ENCODE measurements at places on chromosomes 3 and 15. TPM values are rescaled to one million over a fixed set of nuclear protein-coding genes. Genes with fewer than 3 reads are reported as not detected.

GRCh38 chr15:67085818-67086636, 20.6 kb downstream of the SMAD3 start:
- DNase-seq, result no peak

DNA sequence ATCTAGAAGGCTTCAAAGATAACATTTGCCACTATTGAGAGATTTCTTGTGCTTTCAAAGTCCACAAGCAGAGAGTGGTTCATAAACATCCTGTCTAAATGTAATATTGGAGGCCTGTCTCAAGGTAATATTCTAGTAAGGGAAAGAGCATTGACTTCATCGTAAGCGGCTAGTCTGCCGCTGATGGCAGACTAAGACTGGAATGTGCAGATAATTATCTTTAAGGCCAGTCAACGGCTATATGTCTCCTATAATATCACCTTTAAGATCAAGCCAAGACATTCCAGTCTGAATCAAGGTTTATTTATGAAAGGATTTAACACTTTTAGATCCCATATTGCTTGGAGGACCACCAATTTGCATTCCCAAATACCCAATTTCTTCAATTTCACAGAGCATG, 424.2 kb upstream of the WNT5A start:
- DNase-seq, result no peak

GRCh38 chr3:135922903-135923250, 42.7 kb upstream of the PPP2R3A start:
- DNase-seq, result no peak

DNA sequence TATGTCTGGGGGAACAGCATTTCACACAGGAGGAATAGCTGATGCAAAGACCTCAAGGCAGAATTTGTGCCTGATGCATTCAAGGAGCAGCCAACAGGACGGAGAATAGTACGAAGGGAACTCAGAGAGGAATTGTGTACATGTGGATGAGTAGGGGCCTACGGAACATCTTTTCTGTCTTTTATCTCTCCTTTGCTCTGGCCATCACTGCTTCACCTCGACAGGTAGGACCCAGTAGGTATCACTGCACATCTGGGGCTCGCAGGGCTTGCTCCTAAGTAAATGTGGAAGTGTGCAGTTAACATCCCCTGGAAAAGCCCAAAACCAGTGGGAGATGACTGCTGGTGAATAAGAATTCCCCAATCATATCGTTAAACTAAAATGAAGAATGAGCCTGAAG, 56.4 kb upstream of the POU1F1 start:
- DNase-seq, result no peak

DNA sequence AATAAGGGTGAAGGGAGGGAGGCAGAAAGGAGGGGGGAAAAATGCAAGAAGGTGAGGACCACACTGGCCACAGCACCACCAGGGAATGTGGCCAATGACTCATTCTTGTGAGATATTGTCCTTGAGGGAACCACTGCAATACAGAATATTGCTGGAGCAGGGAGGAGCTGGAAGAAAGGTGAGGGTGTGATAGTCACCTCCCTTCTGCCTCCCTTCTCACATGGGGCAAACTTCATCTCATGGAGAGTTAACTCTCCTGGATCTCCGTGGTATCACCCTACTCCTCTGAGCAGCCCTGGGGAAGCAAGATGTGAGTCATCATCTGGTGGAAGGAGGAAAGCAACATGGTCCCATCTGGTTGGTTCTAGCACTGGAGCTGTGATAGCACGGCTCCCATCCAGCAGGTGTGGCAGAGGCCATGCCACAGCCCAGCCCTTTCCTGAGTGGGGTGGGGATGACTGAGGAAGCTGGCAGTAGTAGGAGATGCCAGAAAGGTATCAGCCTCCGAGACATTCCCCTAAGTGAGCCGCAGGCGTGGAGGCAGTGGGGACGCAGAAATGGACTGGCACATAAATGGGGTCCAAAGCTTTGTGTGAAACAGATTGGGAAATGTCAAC, 115.9 kb upstream of the LPP start:
- DNase-seq, result peak; percentile 48

DNA sequence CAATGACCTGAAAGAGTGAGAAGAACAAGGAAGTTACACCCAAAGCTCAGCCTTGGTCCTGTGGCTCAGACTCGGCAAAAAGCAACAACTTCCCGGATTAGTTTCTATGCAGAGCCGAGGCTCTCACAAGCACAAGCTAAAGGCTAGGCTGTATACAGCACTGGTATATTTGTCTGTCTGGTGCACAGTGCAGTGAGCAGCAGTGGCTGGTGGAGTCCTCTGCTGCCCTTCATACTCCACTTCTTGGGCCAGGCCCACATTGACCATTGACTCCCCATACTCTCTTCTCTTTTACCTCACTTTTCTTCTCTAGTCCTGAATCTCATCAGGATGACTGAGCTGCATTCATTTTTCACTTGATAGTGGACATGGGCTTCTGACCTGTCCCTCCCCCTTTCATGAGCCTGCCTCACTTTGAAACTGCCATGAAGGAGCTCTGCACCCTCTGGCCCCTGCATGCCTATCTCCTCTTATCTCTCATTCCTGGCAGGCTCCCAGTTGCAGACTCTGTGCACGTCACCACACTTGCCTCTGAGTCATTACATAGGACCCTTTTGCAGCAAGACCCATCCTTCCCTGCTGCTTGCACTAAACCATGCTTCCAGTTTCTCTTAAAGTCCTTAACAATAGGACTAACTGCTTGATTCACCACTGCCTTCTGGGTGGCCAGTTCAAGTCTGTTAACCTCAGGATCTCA, 379.3 kb downstream of the NTRK3 start:
- no peak for DNase-seq

DNA sequence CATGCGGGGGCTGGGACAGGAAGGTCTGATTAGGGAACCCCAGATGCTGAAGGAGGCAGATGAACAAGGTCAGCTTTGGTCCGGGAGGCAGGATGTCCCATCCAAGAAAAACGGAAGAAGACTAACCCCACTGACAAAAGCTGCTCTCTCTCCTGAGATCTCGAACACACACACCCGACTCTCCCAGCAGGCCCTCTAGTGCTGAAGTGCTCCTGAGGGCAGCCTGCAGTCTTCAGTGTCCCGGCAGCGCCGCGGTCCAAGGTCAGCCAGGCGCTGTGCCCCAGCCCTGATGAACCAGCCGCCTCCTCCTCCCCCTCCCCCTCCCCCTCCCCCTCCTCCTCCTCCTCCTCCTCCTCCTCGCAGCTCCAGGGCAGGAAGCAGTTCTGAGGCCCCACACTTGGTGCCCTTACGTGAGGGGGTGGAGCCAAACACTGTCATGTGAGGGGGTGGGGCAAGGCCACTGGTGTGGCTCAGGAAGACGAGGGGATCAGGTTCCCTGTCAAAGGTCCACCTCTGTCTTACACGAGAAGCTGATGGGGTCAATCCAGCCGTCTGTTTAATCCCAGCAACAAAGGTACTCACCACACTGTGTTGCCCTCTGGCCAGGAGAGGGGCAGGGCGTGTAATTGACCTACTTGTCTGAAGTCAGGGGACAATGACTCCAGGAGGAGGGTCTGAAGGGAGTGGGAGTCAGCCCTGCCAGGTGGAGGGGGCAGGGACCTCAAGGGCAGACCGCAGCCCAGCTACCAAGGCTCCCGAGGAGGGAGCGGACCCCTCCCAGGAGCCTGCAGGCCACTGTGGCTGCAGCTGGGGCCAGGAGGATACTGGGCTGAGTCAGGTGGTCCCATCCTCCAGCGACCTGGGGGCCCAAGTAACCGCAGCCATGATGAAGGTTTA, 34.3 kb downstream of the PRR23E start:
- peak; percentile 6 for DNase-seq

DNA sequence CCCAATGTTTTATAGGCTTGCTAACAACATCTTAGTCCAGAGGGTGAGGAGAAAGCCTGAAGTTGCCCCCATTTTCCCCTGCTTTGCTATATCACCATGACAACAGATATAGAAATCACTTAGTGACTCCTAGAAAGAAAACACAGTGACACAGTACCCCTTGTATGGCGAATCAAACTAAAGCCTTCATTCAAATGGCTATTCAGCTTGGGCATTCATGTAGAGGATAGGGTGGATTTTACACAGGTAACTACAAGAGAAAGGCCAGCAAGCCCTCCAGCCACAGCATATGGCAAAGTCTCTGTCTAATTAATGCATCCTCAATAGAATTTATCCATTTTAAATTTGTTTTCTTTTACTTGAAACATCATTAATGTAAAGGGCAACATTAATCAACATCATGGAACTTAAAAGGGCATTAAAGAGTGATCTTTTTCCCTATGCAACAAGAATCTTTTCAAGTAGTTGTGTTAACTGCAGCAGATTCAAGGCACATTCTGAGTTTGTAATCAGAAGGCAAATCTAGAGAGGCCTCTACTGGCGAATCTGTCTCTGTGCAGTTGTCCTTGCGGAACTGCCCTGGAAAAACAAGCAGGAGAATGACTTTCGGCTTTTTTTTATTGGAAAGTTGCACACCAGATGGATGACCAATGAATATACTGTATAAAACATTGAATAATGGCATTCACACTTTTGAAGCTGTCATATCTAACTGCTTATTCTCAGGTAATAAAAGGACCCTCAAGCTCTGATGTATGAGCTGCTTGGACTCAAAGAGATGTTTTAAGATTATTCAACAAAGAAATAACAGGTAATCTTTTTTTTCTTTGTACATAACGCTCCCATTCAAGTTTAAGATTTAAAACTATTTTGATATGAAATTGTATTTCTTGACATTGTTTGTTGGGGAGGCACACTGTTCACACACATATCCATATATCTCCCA, 621.7 kb upstream of the AGTR1 start:
- DNase-seq, result peak; percentile 57

DNA sequence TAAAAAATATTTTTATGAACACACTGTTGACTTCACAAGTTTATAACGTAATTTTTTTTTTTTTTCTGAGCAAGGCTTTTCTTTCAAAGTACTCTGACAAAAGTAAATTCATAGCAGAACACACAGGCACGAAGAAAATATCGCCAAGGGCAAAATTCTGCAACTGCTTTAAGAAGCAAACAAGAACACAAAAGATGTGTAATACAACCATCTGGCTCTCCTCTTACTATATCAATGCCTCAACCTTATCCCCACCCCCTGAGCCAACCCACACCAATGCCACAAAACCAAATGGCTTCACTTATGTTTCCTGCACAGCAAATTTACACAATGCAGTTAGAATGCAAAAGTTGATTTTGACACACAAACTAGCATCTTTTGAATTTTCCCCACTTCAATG, 274.2 kb downstream of the FOXP1 start:
- no peak for DNase-seq

FILIP1L gene
- total RNA-seq, result not detected

DNA sequence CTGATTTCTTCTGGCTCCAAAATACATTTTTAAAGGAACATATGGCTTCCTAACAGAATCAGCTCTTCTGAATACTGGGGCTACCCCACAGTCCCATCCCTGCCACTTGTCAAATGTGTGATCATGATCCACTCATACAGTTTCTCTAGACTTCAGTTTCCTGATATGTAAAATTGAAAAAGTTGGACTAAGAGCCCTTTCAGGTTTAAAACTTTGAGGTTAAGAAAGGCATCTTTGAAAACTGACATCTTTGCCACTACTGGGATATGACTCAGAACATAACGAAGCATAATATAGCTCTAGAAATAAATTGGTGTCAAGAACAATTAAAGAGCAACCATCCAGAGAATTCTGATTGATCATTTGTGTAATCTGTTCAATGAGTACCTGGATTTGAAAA, 248.3 kb downstream of the IL5RA start:
- DNase-seq, result no peak

DNA sequence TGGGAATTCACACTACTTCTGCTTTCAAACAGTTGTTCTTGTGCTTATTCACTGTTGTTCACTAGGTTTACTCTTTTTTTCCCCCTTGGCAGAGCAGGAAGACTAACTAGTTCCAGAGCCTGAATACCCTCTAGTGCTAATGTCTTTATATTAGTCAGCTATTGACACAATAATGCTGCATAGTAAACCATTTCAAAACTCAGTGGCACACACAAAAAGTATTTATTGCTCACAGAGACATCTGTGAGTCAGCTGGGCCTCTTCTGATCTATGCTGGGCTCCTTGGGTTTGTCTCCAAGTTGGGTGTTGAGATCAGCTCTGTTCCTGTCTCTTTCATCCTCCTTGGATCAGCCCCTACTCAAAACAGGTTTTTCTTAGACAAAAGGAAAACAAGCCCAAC, 51.1 kb downstream of the RSRC1 start:
- DNase-seq, result peak; percentile 91

DNA sequence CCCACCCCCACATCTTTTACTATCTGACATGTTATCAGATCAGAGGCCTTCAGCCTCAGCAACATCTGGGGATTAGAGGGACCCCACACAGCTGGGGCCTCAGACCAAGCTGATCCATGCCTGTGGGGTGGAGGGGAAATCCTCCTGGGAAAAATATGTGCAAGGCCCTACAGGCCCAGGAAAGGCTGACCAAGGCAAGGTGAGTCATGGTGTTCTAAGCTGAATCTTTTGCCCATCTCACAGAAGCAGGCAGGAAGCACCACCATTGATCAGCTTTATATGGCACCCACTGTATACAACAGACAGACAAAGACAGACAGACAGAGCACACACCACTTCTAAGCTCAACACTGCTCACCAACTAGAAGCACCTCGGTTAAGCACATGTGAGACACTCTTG, 12.4 kb upstream of the PARP6 start:
- DNase-seq, result no peak

CATSPER2 gene
- 4.0 TPM for total RNA-seq

GRCh38 chr15:93154666-93155065, 65.7 kb upstream of the RGMA start:
- DNase-seq, result peak; percentile 37

ISY1 gene
- 18.1 TPM for total RNA-seq

DNA sequence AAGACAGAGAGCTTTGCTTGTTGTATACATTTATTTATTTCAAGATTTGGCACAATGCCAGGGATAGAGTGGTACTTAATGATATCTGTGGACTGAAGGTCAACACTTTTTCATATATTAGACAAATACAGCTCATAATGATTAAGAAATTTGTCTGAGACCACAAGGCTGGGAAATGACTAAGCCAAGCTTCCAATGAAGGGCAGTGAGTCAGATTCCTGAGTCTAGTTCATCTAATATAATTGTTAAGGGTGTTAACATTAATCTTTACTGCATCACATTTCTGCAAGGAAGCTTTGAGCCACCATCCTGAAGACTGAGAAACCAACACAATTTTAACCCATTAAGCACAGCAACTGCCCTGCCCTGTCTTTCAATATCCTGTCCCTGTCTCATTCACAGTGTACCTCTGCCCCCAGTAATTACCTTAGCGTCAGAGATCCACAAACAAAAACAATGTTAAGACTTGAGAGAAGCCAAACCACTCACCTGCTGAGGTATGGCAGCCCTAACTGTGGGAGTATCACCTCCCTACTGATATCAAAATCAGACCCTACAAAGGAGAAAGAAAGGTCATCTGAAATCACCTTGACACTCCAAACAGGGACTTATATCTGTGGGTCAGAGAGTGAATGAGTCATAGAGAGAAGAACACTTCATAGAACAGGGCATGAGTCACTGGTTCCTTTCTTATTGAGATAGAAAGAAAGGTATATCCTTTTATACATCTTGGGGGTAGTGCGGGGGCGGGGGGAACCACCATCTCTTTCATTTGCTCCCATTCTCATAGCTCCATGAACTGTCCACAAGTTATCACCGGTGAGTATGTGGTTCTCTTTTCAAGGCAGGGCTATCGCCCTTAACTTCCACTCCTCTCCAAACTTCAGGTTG, 74.7 kb downstream of the MAGI1 start:
- peak; percentile 74 for DNase-seq

GRCh38 chr3:177948716-177949425, 587.4 kb upstream of the KCNMB2 start:
- no peak for DNase-seq

GRCh38 chr15:90665288-90666134, 51.6 kb upstream of the BLM start:
- peak; percentile 65 for DNase-seq

CKMT1A gene
- 1.7 TPM for total RNA-seq

GOLGA6A gene
- total RNA-seq, result not detected

GRCh38 chr3:31405515-31405914, 127.2 kb upstream of the STT3B start:
- DNase-seq, result no peak
